ENCODE measurements at places on chromosomes 6 and 20.

GRCh38 chr6:12265791-12266190 is 24.4 kb upstream of the EDN1 start:
- DNase-seq: peak; percentile 52

DNA sequence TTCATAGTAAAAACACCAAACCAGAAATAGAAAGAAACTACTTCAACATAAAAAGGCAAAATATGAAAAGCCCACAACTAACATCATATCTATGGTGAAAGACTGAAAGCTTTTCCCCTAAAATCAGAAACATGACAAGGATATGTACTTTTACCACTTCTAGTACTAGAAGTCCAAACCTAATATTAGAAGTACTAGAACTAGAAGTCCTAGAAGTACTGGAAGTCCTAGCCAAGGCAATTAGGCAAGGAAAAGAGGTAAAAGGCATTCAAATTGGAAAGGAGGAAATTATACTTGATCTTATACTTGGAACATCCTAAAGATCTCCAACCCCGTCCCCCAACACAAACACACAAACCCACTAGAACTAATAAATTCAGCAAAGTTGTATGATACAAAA is 74.9 kb downstream of the TASP1 start:
- DNase-seq: no peak

DNA sequence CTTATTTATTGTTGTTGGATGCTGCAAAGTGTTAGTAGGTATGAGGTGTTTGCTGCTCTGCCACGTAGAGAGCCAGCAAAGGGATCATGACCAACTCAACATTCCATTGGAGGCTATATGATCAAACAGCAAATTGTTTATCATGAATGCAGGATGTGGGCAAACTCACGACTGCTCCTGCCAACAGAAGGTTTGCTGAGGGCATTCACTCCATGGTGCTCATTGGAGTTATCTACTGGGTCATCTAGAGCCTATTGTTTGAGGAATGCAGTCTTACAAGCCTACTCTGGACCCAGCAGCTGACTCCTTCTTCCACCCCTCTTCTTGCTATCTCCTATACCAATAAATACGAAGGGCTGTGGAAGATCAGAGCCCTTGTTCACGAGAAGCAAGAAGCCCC is 12.1 kb downstream of the MICB start:
- no peak for DNase-seq

GRCh38 chr6:151027936-151028838 is 162.7 kb downstream of the MTHFD1L start:
- no peak for DNase-seq

DNA sequence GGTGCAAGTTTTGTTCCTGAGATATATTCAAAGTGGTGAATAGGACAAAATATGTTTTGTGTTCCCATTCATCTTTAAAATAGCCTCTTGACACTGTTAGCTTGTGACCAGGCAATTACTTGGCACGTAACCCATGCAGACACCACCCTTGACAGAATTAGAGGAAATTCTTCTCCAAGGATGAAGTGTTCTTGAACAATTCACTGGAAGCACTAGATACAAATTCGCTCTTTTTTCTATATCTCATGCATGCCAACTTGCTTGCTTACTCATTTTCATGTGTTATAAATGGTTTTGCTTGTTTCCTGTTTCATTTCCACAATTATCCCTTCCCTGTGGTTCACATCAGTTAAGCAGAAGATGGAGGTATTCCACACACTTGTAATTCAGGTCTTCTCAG is 105.2 kb upstream of the MAN1A1 start:
- no peak for DNase-seq

DNA sequence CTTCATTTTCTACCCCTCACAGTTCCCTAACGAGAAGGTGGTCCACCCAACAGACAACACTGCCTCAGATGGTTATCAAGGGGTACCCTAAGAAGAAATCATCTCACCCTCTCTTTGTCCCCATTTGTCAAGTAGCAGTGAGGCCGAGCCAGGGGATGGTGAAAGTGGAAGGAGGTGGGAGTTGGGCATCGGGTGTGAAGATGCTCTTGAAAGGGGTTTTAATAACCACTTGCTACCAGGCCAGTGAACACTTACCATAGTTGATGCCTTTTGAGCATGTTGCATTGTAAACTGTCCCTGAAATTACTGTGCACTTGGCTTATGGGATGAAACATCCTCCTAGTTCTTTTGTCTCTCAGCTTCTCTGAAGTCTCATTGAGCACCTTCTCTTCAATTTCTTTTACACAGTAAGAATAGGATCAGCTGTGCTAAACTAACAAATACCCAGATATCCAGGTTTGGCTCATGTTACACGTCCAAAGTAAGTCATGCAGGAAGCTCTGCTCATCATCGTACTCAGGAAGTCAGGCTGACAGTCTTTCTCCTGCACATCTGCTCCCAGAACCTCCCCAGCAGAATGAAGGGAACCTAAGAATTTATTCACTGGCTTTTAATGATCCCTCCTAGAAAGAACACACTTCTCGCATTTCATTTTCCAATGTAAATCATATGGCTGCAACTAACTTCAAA is 13.3 kb downstream of the HLA-DPB1 start:
- no peak for DNase-seq

GRCh38 chr6:88004707-88005106 is 42.9 kb upstream of the SPACA1 start:
- DNase-seq: no peak

GRCh38 chr20:57698116-57698866 is 11.5 kb downstream of the PMEPA1 start:
- DNase-seq: no peak

GRCh38 chr6:54264581-54265272 is 43.5 kb upstream of the TINAG start:
- DNase-seq: no peak

GRCh38 chr6:37807656-37808055 is 11.9 kb upstream of the ZFAND3 start:
- no peak for DNase-seq

DNA sequence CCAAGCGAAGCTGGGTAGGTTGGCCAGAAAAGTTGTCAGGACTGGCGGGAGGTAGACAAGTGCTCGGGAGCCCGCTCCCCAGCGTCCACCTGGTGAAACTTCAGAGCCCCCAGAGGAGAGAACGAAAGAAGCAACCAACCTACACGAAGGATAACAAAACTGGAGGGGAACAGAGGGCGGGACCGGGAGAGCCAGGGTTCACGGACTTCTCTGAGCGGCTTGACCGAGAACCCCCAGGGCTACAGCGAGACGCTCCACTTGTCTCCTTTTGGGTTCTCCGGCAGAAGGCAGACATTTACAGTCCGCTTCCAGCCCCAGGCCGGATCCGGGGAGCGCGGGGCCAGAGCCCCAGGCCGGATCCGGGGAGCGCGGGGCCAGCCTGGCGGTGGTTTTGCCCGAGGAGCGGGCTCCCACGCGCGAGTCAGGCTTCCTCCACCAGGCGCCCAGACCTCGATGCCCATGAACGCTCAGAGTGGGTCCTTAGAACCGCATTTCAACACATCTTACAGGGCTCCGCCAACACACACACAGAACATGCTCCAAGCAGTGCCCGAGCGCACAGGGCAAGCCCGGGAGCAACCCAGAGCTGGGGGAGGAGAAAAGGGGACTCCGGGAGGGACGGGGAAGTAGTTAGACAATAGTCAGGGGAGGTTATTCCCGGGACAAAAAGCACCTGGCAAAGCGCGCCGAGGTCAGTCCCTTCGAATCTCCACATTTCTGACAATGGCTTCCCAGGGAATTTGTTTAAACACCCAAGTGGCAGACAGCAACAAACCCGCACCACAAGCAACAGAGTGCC is 1.1 kb downstream of the PTPRK start:
- no peak for DNase-seq

- DNase-seq: no peak
Measured at GRCh38 chr20:52207020-52207810, 15.6 kb upstream of the ZFP64 start.

DNA sequence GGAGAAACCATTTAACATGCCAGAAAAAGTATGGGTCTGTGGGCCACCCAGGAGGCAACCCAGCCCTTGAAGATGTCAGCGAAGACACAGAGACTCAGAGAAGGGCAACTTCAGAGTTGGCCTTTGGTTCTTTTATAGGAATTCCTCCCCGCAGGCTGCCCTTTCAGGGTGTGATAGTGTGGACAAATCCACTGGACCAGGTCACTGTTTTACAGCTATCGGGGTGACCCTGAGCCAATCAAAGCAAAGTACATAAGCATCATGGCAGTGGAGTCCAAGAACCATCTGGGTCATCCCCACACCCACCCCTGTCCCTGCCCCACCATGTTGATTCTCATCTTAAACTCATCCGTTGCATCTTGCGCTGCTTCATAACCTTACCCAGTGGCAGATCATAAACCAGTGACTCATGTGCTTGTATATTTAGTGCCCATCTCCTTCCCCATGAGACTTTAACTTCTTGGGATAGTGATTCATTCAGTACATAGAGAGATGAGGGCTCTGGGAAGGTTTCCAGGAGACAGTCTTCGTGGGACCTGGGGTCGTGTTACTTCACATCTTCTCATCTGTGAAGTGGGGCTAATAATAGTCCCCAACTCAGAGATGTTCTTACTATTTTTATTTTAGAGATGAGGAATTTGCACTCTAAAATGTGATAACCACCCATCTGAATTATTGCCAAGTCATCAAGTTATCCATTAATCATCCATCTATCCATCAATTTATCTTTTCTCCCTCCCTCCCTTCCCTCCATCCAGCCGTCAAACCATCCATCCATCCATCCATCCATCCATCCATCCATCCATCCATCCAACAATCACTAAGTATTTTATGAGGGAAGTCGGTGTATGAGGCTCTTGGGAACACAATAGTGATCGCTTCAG is 51.0 kb downstream of the EDN3 start:
- DNase-seq: no peak

DNA sequence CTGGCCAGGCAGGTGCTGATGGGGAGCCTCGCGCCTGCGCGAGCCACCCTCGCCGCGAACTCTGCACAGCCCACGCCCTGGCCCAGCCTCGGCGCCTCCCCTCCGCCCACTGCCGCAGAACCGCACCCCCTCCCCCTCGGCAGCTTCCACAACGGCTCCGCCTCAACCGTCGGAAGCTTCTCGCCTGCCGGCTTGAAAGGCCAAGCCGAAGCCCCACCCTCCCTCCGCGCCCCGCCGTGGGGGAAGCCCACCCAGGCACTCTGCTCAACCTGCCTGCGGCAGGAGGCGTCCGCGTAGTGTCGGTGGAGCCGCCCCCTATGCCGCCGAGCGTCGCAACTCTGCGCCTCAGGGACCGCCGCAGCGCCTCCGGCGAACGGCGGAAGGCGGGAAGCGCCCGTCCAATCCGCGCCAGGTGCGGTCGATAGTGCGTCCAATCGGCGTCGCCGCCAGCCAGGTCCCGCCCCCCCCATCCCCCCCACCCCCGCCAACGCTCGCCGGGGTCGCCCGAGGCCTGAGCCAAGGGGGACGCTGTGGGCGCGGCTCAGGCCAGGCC is at the start of gene SYCP2:
Gene SYCP2, minus strand, starts transcription at position 342 of the 553 bp plus-strand sequence. CDS start 11,224 bp downstream, outside the sequence.
- peak; percentile 74 for DNase-seq

GRCh38 chr6:63663956-63664281 is 28.3 kb downstream of the PHF3 start:
- no peak for DNase-seq

DNA sequence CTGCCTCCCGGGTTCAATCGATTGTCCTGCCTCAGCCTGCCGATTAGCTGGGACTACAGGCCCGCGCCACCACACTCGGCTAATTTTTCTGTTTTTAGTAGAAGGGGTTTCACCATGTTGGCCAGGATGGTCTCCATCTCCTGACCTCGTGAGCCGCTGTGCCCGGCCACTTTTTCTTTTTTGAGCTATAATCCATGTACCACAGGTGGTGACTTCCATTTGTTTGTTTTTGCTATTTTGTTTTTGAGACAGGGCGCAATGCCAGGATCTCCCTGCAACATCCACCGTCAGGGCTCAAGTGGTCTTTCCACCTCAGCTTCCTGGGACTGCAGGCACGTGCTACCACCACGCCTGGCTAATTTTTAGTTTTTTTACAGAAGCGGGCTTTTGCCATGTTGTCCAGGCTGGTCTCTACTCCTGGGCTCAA is 8.5 kb downstream of the HSPA1B start:
- DNase-seq: no peak

Measured in CD4-positive, alpha-beta T cell treated with Interleukin-15 for 1 hour (primary cell).